ENCODE measurements at places on chromosomes 5 and 9. TPM values are rescaled to one million over a fixed set of nuclear protein-coding genes. Genes with fewer than 3 reads are reported as not detected.
A peak's percentile ranks its signal among the peaks of the same experiment; 100 is the strongest.

GRCh38 chr5:94815313-94816039, 197.0 kb downstream of the SLF1 start:
- DNase-seq = no peak

DNA sequence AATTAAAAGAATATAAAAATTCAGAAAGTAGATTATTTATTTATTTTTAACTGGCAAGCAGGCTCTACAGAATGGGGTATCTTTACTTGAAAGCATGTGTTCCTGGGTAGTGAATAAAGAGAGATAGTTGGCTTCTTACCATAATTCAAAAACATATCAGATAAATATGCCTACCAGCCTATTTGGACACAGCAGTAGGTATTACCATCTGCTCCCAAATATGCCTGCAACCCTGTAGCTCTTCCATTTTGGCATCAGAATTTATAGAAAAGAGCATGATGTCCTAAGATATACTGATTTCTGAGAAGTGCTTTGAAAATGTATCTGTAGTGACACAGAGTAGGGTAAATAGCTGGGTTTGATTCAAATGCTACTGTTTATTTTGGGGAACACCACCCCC, 1300.5 kb upstream of the DMAC1 start:
- DNase-seq = no peak

GRCh38 chr5:97085459-97086181, 56.8 kb downstream of the LIX1 start:
- DNase-seq = no peak

- DNase-seq = peak; percentile 40
These were observed 51.2 kb downstream of the MRPS27 start for GRCh38 chr5:72268753-72269410.

GRCh38 chr9:129853614-129854013, 18.4 kb downstream of the USP20 start:
- no peak for DNase-seq

GRCh38 chr5:167064198-167064776, 1227.2 kb upstream of the WWC1 start:
- no peak for DNase-seq

KIF24 gene
- 2.4 TPM for total RNA-seq

APBA1 gene
- total RNA-seq = 2.4 TPM

All from left lung (tissue), 14 donors.